ENCODE measurements at places on chromosomes 3 and 15.

- DNase-seq, result no peak
These were observed 167.6 kb downstream of the PLCL2 start for GRCh38 chr3:17052363-17052762.

- no peak for DNase-seq
These were observed 88.6 kb upstream of the ADAMTS17 start for GRCh38 chr15:100430411-100430810.

DNA sequence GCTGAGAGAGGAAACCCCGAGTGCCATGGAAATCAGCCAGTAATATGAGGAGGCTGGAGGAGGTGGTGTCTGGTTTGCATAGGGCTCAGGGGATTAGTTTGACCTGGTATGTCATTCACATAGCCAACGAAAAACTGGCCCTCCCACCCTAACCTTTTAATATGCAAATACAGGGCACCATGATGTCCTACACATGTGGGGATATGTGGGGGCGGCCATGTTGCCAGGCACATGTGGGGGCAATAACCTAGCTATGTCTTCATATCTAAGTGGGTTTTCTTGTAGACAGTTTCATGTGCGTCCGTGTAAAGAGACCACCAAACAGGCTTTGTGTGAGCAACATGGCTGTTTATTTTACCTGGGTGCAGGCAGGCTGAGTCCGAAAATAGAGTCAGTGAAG is 110.1 kb downstream of the MOBP start:
- DNase-seq, result no peak

DNA sequence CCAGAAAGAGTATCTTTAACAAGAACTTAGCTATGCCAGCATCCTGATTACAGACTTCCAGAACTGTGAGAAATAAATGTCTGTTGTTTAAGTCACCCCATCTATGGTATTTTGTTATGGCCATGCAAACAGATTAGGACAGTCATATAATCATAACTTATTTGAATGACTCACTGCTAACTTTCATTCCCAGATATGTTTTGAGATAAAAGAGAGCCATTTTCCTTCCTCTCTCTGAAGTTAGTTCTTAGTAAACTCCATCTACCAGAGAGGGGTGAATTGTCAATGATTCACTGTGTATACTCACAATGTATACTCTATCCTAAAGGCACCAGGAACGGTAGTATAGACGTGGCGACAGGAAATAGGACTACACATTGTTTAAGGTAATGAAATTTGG is 179.4 kb upstream of the DPH6 start:
- DNase-seq, result no peak

- DNase-seq, result no peak
These were observed 41.5 kb upstream of the CFAP161 start for GRCh38 chr15:81092559-81092902.

DNA sequence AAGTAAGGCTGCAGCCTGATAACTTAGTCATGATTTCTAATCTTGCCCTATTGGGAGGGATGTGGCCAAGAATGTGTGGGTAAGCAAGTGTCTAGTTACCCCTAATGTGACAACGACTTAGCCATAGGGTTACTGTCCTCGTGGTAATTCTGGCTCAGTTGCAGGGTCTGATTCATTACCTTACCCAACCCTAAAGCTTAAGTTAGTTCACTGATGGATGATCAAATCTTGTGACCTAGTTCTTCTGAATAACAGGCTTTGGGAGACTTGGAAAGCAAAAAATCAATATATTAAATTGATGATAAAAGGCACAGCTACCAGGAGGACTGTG is 1.6 kb upstream of the INTS14 start:
- DNase-seq, result no peak

- no peak for DNase-seq
These were observed 50.1 kb upstream of the GATM start for GRCh38 chr15:45428491-45428890.

DNA sequence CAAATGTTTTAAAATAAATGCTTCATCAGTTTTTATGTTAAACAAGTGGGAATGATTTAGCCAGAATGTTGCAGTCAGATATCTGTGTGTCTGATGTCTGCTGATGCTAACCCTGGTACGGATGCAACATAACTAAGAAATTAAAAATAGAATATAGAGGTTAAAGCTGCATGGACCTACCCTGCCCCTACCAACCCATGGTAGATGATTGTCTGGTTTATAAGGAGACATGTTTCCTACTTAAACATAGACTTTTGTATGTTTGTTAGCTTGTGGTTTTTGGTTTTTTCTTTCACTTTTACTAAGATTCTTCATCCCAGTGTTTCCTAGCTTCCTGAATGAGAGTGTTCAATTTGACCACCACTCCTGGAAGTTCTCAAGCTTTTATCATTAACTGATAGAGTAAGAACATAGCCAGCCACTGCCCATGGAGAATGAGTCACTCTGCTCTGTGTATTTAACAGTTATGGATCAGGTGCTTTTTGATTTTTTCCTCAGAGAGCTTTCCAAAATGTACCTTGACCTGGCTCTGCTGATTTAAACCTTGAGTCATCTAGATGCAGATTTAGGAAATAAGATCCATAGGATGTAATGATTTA is 70.7 kb upstream of the VEPH1 start:
- DNase-seq, result no peak

- DNase-seq, result no peak
These were observed 79.7 kb downstream of the TMEM266 start for GRCh38 chr15:76139368-76140073.

DNA sequence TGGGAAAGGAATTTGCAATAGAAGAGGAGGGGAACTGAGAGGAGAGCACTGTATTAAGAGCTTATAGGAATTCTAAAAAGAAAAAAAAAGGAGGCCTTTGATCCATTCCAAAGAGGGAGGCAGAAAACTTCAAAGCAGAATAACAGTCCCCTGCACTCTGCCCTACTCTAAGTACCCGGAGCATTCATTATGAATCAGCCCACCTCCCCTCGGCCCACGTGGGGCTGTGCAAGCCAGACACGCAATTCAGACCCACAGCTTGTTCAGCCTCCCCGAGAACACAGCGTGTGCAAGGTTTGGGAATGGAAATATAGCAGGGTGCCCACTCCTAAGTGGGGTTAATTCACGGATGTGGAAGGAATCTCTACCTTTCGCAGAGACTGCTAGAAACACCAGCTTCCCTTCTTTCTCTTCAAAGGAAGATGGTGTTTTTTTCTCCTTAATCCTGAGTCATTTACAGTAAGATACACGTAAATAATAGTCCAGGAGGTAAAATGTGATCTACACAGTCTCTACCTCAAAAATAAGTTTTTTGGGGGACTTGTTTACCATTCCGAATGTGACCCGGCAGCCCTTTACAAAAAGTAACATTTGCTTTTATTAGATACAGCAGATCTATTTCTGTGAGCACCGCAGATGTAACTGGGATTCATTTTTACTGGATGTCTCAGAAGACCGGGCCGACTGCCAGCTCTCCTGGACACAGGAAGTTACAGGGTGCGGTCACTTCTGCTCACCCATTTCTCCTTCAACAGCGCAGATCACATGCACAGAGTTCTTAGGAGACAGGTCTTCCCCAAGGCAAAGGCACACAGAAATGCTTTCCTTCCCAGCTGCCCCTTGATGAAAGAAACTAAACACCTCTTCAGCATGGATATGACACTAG is 768.5 kb upstream of the CFAP20DC start:
- DNase-seq, result no peak

- peak; percentile 87 for DNase-seq
These were observed 83.2 kb upstream of the ADAMTSL3 start for GRCh38 chr15:83570756-83571155.

DNA sequence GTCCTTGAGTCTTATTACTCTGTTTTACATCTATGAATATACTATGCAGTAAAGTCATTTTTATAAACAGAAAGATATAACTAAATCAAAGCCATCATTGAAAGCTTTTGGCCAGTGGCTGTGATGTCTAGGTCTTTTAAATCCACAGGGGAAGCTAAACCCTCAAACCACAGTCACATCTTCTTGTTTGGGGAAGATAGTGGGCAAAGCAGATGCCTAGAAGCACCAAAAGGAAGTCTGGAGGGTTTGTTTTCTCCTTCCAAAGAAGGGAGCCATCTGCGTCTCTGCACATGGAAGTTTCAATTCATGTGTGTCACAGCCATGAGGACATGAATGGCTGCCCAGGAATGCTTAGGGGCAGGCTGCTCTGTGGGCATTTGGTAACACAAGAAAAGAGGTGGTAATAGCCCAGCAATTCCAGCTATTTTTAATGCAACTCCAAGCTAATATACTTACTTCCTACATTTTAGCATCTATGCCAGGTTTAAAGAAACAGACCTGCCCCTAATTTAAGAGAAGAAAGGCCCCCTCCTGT is 322.2 kb downstream of the SLC9A9 start:
- no peak for DNase-seq

DNA sequence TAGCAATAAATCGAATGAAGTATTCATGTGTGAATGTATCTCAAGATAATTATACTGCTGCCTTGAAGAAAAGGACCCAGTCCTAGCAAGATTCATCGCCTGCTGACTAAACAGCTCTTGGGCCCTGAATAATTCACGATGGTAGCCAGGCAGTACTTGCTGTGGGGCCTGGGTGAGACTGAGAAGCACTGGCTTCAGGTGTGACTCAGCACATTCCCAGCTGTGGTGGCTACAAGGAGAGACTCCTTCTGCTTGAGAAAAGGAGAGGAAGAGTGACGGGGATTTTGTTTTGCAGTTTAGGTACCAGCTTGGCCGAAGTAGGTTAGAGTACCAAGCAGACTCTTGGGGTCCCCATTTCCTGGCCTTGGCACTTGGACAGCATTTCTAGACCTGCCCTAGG is 47.6 kb upstream of the CD200R1L start:
- no peak for DNase-seq

GRCh38 chr3:124467980-124468902 is 262.0 kb upstream of the UMPS start:
- no peak for DNase-seq

DNA sequence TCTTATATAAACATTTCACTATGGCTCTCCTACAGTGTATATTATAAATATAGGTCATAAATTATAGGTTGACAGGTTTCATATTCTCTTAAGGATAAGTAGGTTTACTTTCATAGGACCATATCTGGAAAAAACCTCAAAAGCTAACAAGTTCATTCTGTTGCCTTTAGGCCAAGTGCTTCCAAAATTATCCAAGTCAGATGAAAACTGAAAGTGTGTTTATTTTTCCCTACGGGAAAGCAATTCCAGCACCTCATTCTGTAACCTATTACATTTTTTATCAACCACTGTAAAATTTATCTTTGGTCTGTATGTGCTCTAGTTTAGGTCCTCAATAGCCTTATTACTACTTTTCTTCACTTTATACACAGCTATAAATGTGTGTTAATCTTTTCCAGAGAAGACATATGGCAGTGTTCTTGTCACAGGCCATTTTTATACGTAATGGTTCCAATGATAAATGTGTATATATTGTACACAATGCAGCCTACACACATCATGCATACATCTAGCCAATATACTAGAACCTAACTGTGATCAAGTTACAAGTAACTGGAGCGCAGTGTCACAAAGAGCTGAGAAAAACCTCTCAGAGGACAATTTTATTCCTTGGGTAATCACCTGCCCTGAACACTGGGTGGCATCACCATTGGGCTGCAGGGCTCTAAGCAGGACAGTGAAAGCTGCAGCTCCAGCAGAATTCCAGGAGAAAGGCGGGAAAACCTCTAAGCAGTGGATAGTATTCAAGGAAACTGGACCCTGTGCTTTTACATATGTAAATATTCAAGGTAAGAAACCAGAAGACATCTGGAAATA is 251.3 kb downstream of the CTNNB1 start:
- no peak for DNase-seq

GRCh38 chr15:41905036-41905793 is 11.4 kb upstream of the SPTBN5 start:
- DNase-seq, result no peak

DNA sequence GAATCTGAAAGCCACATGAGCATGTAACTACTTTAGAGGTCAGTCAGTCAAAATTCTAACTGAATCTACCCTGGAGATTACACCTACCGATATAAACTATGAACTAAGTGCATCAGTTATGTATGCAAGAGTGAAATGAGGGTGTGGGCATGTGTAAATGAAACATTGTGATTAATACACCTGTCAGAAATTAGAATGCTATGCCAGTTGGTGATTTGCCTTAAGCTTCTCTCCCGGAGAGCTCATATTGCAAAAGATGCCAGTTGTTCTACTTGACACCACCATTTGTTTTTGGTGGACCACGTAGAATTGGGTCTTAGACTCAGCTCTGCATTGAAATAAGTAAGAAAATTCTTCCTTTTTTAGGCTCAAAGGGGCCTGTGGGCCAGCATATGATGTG is 91.0 kb upstream of the KBTBD8 start:
- no peak for DNase-seq

DNA sequence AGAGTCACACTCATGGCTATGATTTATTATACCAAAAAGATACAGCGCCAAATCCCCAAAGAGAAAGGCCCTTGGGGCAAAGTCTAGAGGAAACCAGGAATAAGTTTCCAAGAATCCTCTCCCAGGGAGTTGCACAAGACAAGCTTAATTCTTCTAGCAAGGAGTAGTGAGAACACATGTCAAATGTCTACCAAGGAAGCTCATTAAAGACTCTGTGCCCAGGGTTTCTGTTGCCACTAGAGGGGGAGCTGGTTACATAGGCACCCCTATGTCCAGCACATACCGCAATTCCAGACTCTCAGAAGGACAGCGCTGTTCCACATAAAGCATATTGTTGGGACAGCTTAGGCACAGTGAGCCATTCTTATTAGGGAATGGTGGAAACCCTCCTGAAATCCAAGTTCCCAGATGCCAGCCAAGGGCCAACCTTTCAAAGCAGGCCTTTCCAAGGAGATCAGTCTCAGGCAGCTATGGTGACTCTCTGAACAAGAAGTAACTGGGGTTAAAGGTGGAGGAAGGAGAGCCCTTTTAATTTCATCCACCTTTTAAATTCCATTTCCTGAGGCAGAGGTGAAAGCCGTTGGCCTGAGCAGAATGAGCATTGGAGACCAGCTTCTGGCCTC is 194.2 kb downstream of the UACA start:
- no peak for DNase-seq

DNA sequence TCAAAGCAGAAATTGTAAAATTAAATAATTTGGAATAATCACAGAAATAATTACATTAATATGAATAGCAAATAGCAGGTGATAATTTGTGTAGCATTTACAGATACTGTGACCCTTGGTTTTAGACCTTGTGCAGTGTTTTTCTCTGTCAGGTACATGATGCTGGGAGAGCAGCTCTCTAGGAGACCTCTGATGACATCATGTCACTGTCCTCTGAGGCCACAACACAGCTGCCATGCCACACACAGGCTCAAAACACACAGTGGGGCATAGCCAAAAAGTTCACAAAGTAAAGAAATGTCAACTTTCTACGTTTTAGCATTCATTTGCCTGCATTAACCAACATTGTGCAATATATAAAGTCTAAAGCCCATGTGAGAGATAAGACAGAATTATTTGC is 71.8 kb upstream of the ZBTB20 start:
- DNase-seq, result no peak

All from cerebellar nuclear complex (tissue), 1 donor.